Sciatic nerve (tissue), 2 donors: ENCODE measurements at places on chromosomes 7 and 10.
A peak's percentile ranks its signal among the peaks of the same experiment; 100 is the strongest.

DNA sequence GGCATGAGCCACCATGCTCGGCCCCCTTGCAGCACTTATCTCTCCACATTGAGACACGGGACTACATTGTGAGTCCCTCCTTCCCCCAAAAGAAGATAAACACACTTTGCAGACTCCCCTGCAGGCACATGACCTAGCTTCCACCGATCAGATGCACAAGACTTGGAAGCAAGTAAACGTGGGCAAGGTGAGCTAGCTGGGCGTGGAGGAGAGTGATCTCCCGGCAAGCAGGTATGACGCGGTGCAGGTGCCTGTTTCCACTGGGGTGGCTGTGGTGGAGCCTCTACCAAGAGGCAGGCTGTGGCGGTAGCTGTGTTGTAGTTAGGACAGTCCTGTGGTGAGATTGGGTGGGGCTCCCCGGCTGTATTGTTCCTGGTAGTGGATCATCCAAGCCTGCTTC lies 7.7 kb upstream of the COMTD1 start:
- DNase-seq = peak; percentile 27

- no peak for DNase-seq
Measured at GRCh38 chr10:132412316-132413192, 15.6 kb downstream of the PWWP2B start.

- DNase-seq = no peak
Measured at GRCh38 chr10:105925045-105925785, 1239.3 kb downstream of the SORCS1 start.

DNA sequence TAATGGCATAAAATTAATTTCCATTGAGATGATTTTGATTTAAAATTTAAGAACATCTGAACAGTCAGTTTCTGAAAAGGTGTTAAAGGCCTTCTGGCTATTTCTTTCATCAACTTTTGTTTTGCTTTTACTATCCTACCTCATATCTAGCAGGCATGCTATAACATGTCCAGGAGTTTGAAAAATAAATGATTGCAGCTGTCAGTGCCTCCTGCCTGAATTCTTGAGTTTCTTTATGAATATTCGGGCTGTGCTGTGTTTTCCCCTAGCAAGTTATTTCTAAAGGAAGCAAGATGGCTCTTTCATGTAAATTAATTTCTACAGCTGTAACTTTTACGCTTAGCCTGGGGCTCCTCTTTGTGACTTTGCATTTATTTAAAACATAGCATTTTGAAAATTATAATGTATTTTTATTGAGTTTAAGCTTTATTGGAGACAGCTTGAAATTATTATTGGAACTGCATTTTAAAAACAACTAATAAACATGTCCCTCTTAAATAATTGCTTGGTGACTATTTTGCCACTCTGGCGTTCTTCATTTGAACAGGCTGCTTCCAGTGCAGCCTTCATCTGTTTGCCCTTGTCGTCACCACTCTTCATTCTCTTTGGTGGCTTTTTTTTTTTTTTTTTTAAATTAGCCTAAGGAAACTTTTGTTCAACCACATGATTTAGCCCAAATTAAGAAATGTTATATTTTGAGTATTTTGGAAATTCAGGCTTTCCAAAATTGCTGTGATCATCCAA lies 1083.4 kb upstream of the LRRN3 start:
- DNase-seq = no peak

DNA sequence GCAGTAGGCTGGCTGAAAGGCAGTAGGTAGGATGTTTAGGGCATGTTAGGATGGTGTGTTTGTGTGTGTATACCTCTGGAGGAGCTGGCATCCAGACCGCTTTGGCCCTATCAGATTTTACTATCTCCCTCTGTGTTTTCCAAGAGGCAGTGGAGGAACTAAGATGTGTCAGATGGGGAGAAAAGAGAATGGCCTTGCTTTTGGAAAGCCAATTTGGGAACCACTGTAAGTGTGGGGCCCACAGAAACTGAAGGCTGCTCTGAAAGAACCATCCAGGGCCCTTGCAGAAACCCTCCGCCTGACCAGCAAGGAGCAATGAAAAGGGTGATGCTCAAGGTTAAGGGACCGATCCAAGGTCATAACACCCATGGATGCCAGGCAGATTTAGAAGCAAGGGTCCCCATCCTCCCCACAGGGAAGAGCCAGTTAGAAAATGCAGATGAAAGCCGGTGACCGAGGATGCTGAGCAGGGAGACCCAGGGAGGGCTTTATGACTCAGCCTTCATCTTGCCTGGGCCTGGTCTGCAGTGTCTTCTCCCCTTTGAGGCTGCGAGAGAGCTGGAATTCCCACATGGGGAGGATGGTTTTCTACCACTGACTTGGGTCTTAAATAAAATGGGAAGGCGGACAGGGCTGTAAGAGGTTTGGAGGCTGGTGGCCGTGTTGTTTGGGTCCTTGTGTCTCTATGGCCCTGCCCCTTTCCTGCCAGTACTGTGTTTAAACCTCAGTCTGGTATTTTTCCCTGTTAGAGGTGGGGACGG lies 275.8 kb downstream of the LRMDA start:
- no peak for DNase-seq

DNA sequence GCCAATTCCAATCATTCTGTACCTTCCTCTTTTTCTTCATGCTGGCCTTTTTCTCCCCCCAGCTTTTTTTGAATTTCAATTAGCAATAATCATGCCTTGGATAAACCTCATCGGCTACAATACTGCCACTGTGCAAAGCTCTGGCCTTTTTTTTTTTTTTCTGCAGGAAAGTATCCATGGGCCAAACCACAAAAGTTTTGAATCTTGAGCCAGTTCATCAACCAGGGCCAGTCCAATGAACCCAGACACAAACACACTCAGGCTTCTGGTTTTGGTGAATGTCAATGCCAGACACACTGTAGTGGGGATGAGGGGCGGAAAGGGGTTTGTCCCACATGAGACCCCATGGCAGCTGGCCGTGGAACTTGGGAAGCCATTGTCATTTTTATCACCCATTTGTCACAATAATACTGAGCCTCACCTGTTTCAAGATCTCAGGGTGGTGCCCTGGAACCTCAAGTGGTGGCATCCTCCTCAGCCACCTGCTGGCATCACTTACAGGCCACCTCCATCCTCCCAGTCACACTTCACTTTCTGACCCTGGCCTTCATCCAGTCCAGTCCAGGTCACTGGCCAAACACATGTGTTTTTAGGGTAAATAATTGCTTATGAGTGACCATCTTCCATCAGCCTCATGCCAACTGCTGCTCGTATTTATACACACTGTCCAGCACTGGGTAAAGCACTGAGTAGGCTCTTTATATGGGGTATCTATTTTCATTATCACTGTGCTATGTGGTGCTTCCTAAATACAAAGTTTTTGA lies 40.8 kb upstream of the TSPAN33 start:
- no peak for DNase-seq

DNA sequence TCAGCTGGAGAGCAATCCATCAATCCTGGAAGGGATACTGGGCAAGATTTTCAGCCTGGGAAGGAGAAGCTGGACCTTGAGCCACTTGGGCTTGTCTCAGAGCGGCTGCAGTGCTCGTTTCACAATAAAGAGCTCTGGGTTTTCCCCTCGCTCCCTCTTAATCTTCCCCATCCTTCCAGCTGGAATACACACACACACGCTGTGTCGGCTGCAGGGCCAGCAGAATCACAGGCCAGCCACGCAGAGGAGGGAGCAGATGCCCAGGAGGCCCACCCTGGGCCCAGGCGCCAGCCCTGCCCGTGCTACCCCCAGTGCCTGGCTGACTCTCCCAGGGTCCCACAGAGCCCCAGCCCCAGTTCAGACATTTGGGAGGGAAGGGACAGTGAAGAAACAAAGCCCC lies 255.1 kb downstream of the TNS3 start:
- DNase-seq = peak; percentile 74

DNA sequence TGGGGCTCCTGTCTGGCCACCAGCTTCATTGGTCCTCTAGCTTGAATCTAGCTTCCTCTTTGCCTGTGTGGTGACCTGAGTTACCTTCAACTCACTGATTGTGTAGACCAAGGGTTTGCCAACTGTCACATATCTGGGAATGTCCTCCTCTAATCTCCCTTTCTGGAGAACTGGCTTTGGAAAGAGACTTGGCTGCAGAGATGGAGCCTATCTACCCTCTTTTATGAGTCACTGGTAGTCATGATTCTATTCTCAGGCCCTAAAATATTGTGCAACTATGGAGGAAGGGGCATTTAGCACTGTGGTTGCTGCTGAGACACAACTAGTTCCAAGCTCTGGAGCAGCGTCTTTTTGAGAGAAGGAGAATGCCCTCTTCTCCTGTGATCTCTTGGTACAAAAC lies 691.3 kb downstream of the KCNMA1 start:
- no peak for DNase-seq

GRCh38 chr7:128814499-128814898 lies 15.7 kb upstream of the FLNC start:
- DNase-seq = no peak

GRCh38 chr7:113408999-113409398 lies 290.6 kb upstream of the SMIM30 start:
- DNase-seq = no peak

DNA sequence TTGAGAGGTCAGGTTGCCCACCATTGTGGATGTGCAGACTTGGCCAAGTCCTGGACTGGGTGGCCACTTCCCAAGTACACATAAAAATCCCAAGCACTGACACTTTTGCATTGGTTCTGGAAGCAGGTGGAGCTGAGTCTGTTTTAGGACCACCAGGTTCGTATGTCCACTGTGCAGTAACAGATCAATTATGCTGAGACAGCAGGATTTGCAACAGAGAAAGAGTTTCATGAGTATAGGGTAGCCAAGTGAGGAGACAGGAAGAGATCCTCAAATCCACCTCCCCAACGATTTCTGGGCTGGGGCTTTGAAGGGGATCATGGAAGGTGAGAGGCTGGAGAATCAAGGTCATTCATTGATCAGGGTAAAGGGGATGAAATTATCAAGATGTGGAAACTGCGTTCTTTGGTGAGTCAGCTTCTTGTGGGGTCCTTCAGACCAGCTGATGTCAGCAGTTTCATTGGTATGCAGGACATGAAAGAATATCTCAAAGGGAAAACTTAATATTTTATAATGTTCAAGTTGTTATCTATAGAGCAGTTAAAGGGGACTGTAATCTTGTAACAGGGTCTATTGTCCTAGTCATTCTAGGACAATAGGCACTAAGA lies 277.7 kb downstream of the GALNT17 start:
- no peak for DNase-seq

GRCh38 chr10:13853854-13854253 lies 267.1 kb downstream of the PRPF18 start:
- DNase-seq = no peak

DNA sequence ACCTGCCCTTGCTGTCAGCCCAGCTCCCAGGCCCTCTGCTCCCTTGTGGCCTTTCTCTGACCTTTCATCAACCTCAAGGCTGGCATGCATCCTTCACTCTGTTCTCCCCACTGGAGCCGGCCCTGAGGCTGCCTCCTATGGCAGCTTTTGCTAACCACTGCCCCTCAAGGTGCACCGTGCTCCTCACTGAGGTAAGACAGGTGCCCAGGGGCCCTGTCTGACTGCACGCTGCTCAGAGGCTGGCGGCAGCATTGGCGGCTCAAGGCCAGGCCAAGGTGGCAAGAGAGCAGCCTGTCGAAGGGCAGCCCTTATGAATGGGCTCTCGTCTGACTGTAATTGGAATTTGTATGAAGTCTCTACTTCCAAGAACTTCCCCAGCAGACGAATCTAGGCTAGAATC lies 172.6 kb downstream of the ZNF248 start:
- no peak for DNase-seq
